ENCODE measurements at places on chromosomes 1 and 21.
A peak's percentile ranks its signal among the peaks of the same experiment; 100 is the strongest.

GRCh38 chr21:33334824-33335223 is 10.1 kb downstream of the IFNAR1 start:
- no peak for DNase-seq

GRCh38 chr1:201325678-201326060 is 42.4 kb downstream of the PKP1 start:
- DNase-seq, result no peak

- DNase-seq, result peak; percentile 60
Observed at GRCh38 chr1:5620997-5621396, 371.2 kb downstream of the NPHP4 start.

GRCh38 chr1:36673202-36673601 is 190.5 kb upstream of the CSF3R start:
- DNase-seq, result no peak

- no peak for DNase-seq
Observed at GRCh38 chr1:38454236-38454635, 405.3 kb downstream of the RRAGC start.
